Central memory CD4-positive, alpha-beta T cell (primary cell): ENCODE measurements at places on chromosomes 13 and 19.
A peak's percentile ranks its signal among the peaks of the same experiment; 100 is the strongest.

DNA sequence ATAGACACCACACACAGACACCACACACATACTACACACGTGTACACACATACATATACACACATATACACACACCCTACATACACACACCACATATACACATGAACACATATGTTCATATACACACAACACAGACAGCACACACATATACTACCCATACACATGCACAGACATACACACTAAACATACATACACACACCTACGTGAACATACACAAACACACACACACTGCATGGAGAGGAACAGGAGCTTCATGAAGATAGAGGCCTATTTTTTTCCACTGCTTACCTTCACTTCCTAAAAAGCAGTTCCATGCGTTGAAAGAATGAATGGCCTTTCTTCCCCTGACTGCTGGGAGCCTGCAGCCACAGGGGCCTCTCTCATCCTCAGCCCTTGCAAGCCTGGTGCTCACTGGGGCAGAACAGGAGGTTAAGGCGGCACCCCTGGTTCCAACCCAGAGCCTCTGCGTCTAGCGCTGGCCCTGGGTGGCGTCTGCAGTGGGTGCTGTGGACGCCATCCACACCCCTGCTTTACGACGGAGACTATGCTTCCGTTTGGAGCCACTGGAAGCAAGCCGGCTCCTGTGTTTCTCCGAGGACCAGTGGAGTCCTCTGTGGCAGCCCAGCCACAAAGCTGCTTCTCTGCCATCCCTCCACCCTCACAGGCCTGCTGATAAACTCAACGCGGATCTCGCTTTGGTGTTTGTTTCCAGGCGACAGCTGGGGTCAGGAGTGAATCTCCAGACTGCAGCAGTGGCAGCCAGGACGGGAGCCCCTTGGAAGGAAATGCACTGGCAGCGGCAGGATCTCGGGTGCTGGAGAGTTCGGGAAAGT is 1.9 kb upstream of the RASA3 start:
- peak; percentile 32 for DNase-seq

DNA sequence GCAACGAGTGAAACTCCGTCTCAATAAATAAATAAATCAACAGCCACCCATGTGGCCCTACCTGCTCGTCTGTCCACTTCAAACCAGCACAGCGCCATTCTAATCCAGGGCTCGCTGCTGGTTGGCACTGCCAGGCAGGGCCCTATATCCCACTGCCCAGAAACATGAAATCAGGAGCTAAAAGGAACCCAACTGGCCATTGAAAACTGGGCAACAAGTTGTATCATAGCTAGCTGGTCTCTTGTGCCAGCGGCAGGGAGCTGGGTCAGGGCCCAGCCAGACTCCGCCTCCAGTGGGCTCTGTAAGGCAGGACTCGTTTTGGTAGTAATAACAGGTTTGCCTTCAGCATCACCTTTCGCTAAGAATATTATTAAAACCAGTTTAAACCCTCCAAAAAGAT is 39.3 kb downstream of the GGACT start:
- DNase-seq, result no peak

- DNase-seq, result no peak
Observed at GRCh38 chr19:17227798-17228367, 1.9 kb downstream of the OCEL1 start.

DNA sequence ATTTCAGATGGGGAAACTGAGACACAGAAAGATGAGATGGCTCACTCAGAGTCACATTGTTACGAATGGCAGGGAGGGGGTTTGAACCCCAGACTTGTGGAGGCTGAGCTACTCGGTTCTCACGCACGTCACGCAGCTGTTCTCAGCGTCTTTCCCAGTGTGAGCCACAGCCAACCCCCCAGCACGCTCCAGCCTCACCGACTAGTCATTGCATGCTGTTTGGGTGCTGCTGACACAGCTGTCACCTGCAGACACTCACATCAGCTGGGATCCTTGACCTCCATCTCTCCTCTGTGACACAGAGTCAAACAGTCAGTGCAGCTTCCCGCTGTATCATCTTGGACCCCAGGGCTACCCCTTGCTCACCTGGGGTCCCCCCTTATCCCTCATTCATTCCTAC is 2.4 kb upstream of the NCAN start:
- DNase-seq, result no peak

DNA sequence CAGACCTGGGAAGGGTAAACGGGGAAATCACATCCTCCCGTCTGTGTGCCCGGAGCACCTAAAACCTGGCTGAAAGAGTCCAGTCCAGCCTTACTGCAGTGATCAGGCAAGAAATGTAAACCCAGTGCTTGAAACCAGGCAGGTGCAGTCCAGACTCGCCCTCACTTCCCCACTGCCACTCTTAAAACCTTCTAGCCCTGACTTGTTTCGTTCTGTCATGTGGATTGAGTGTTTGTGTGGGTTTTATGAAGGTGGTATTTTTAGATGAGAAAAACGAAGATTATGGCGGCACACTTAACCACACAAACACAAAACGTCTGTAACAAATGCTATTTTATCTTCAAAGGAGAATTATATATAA is 839 bp upstream of the CKAP2 start:
- DNase-seq, result no peak

DNA sequence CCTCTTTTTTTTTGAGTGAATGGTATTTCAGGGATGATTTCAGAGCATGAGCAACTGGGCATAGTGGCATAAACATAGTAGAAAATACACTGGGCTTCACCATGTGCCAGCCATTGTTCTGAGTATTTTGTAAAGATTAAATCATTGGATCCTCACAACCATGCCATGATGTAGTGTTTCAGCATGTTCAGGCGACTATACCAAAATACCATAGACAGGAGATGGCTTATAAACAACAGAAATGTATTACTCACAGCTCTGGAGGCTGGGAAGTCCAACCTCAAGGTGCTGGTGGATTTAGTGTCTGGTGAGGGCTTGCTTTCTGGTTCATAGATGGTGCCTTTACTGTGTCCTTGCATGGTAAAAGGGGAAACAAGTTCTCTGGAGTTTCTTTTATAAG is 101.5 kb upstream of the KL start:
- no peak for DNase-seq

DNA sequence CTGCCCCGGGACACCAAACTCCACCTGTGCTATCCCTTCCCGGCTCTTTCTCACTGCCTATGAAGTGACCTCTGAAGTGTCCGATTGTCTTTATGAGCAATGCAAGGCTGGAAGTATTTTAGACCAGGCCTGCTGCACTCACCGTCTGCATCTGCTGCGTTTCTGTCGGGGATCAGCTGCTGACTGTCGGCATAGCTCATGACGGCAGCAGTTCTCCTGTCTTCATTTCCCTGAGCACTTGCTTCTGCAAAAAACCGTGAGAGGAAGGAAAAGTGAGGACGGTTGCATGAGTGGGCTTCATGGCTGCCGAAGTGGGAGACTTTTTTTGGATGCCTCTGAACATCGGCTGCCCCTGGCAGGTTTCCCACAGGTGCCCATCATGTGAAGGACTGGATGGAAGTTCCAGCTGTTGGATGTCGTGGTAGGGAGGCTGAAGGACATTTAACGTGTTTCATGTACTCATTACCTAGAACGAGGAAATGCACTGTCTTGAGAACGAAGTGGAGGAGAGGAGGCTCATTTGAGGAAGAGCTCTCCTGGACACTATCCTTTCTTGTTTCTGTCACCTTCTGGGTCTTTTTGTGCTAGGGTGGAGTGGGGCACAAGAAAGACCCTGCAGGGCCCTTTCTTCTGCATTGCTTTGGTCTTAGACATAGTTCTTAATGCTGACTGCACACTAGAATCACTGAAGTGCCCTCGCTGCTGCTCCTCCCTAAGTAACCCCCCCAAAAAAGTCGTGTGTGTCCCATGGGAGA is 94.7 kb downstream of the RNASEH2B start:
- DNase-seq, result no peak

GRCh38 chr19:23345838-23346237 is 49.4 kb downstream of the ZNF91 start:
- DNase-seq, result no peak

GRCh38 chr13:50468849-50469669 is 374.4 kb downstream of the DLEU7 start:
- DNase-seq, result no peak

DNA sequence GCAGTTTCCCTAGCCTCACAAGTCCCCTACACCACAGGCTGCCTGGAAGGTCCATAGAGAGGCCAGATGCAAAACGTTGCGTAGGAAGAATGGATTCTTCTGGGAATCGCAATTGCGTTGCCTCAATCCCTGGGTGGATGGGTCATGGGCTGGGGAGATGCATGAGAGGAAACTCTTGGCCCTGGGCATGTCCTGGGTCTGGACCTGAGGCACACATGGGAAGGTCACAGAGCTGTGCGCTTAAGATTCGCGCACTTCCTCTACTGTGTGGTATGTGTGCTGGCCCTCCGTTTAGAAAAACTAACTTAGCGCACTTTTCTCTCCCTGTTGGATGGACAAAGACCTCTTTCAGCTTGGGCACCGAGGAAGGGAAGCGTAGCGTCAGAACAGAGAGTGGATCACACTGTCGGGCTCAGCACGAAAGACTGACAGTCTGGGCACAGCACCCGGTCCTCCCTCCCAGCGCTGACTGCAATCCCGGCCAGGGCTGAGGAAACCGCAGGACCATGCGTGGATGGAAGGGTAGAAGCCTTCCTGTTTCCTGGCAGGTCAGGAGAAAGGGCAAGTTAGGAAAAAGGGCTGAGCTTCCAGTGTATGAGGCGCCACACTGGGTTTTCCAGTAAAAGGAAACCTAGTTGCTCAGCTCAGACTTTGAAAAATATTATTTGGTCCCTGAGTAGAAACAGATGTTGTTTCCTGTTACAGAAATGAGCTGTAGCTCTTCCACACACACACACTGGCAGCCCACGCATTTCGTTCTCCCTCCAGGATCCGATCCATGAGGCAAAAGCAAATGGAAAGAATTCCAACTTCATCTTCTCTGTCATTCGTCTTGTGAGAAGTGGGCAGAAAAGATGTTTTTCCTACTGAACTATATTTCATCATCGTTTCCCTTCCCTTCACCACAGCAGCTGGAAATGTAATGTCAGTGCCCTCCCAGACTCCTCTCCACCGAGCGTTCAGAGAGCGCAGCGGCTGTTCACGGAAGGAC is 86.0 kb downstream of the ING1 start:
- DNase-seq, result no peak

DNA sequence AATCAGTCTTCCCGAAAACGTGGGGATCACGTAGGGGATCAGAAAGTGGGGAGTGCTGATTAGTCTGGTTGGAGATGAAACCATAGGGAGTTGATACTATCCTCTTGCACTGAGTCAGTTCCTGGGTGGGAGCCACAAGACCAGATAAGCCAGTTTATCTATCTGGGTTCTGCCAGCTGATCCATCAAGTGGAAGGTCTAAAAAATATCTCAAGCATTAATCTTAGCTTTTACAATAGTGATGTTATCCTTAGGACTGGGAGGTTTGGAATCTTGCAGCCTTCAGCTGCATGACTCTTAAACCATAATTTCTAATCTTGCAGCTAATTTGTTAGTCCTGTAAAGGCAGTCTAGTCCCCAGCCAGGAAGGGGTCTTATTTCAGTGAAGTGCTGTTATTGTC is 2474.2 kb downstream of the PCDH9 start:
- no peak for DNase-seq

DNA sequence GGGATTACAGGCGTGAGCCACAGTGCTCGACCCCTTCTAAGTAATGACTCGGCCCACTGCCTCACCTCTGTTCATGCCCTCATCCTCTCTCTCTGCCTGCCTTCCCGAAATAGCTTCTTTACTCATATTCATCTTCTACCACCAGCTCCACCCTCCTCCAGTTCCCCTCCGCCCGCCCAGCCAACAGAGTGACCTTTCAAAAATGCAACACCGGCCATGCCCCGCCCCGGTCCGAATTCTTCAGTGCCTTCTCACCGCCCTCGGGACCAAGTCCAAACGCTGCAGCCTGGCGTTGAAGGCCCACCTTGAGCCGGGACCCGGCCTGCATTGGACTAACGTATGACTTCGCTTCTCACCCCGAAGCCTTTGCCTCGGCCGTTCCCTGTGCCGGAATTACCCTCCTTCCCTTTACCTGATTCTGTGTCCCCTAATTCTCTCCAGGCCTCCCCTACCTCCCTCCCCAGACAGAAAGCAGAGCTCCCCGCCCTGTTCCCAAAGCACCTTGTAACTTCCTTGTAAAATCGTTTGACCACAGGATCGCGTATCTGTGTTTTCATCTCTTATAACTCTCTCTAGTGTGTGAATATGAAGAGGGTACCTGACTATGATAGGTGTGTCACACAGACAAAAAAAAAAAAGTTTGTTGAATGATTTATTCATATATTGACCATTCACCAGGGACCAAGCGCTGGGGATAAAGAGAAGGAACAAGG is 8.1 kb upstream of the MUC16 start:
- DNase-seq, result no peak

DNA sequence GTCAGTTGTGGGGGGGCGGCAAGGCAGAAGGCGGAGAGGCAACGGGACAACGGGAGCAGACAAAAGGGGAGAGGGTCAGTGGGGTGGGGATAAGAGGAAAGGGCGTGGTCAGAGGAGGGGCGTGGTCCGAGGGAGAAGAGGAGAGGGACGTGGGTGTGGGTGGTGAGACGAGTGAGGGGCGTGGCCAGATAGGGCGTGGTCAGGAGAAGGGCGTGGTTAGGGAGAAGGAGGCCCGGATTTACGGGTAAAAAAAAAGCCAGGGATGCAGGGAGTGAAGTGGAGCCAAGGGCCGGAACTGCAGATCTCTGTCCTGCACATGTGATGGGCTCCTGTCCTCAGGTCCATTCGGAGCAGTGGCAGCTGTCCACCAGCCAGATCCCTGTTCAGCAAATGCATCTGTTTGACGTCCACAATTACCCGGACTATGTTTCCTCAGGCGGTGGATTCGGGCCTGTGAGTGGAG is 21.5 kb downstream of the CPT1C start:
- DNase-seq, result no peak

DNA sequence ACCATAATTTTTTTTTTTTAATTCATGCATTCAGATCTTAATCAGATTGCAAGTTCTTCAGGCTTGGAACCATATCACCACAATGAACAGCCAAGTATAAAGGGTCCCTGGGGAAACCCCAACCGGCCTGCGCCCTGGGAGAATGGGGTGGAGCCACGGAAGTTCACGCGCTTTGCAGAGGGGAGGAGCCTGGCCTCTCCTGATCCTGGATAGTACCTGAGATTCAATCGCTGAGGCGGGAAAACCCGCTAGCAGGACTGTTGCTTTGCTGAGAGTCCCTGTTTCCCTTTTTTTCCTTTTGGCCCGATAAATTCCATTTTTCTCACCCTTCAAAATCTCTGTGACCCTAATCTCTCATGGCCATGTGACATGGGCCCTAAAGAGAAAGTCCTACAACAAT is 385.1 kb downstream of the IRS2 start:
- DNase-seq, result no peak

DNA sequence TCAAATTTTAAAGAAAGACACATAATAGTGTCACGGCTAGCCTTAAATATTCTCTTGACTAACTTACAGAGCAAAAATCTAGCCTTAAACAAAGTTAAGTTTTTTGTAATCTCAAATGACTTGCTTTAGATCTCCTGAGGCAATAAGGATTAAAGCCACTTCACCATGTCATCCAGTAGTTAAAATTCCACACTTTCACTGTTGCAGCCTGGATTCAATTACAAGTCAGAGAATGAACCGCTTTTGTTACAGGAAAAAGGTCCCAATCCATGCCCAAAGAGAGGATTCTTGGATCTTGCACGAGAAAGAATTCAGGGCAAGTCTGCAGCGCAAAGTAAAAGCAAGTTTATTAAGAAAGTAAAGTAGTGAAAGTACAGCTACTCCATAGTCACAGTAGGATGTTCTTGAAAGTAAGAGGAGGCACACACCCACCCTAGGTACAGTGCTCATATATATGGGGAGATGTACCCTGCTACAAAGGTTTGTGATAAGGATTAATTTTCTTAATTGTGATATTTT is 34.6 kb upstream of the CD177 start:
- no peak for DNase-seq
